ENCODE measurements at places on chromosomes 12 and 14. TPM values are rescaled to one million over a fixed set of nuclear protein-coding genes. Genes with fewer than 3 reads are reported as not detected.
A peak's percentile ranks its signal among the peaks of the same experiment; 100 is the strongest.

DNA sequence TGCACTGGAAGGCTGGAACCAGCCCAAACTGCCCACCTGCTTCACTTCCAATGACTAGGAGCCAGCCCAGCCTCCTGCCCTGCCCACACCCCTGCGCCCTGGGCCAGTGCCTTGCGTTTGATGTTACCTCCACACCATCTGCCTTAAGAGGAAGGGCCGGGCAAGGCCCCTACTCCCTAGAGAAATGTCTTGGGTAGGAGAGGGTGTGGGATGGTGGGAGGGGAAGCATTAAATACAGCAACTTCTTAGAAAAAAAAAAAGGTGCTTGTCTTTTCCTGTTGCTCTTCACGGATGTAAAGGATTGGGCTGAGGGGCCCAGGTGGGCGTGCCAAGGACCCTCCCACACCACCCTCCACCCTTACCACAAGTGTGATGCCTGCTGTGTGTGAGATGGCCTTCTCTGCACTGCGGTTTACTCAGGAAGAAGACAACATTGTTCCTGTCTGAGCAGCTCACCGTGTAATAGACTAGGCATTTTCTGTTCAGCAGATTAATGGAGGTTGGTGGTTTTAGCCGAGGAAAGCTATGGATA, 99.9 kb downstream of the NINJ2 start:
- no peaks in the 10 kb centered on the region for H3K36me3 ChIP-seq
- H3K4me3 ChIP-seq, result no peak overlapping the region
- H3K4me1 ChIP-seq, result no peaks in the 10 kb centered on the region
- no peak overlapping the region for H3K27ac ChIP-seq
- no peaks in the 10 kb centered on the region for H3K27me3 ChIP-seq

- H3K27me3 ChIP-seq, result no peaks in the 10 kb centered on the region
- no peak for DNase-seq
- H3K27ac ChIP-seq, result no peak overlapping the region
- H3K36me3 ChIP-seq, result no peaks in the 10 kb centered on the region
- H3K4me1 ChIP-seq, result no peaks in the 10 kb centered on the region
Measured at GRCh38 chr12:37548266-37548805, 768.2 kb upstream of the ALG10B start.

DNA sequence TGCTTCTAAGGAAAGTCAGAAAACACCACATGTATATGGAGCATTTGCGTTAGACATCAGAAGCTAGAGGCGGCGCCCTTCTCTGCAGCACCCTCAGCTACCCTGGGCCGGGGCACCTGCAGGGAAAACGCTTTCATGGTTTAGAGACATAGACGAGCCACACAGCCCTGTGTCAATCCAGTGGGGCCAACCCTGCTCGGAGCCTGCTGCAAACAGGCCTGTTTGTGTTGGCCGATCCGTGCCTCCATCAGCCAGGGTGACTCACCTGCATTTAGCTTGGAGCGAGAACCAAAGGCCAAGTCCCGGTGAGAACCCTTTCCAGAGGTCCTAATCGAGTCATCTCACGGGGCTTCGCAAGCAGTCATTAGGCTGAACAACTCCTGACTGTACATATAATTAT, 19.5 kb upstream of the FZD10 start:
- H3K27ac ChIP-seq, result no peak overlapping the region
- H3K4me1 ChIP-seq, result no peaks in the 10 kb centered on the region
- H3K4me3 ChIP-seq, result no peak overlapping the region
- H3K36me3 ChIP-seq, result no peaks in the 10 kb centered on the region

GRCh38 chr14:101481557-101481956, 79.7 kb upstream of the DIO3 start:
- peaks cover 50% of the 10 kb centered on the region for H3K4me1 ChIP-seq
- no peaks in the 10 kb centered on the region for H3K27me3 ChIP-seq
- no peak overlapping the region for H3K4me3 ChIP-seq
- no peaks in the 10 kb centered on the region for H3K36me3 ChIP-seq
- peak overlapping the region; percentile 94 for H3K27ac ChIP-seq
- DNase-seq, result no peak

DNA sequence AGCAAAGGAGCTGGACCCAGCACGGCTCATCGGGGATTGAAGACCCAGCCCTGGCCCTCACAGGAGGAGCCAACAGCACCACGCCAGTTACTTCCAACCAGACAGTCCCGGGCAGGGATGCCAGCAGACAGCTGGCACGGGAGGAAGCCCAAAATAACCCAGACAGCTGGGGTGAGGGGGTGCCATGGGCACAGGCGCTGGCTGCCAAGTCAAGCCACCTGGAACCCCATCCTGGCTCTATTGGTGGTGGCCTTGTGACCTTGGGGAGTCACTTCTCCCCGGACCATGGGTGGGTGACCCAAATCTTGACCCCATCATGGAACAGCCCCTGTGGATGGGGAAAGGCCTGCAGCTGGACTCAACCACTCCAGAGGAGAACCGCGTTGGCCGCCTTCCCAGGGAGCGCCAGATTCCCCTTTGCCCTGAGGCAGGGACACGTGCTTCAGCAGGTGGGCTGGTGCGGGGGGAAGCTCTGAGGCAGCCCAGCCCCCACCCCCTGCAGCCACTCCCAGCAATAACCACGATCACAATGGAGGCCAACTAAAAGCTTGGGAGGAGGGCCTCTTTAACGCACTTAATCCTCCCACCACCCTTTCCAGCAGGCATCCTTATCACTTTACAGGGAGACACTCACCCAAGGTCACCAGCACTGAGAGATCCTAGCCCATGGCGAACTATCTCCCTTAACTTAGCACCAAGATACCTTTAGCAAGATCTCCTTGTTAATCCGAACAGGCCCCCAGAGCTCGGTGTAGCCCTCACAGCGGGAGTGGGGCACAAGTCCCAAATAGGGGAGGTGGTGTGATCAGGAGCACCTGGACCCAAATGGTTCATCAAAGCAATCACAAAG, 4.7 kb upstream of the RHOF start:
- DNase-seq, result peak; percentile 62
- peaks cover 68% of the 10 kb centered on the region for H3K4me1 ChIP-seq
- H3K27ac ChIP-seq, result peak overlapping the region; percentile 99
- no peaks in the 10 kb centered on the region for H3K27me3 ChIP-seq

DNA sequence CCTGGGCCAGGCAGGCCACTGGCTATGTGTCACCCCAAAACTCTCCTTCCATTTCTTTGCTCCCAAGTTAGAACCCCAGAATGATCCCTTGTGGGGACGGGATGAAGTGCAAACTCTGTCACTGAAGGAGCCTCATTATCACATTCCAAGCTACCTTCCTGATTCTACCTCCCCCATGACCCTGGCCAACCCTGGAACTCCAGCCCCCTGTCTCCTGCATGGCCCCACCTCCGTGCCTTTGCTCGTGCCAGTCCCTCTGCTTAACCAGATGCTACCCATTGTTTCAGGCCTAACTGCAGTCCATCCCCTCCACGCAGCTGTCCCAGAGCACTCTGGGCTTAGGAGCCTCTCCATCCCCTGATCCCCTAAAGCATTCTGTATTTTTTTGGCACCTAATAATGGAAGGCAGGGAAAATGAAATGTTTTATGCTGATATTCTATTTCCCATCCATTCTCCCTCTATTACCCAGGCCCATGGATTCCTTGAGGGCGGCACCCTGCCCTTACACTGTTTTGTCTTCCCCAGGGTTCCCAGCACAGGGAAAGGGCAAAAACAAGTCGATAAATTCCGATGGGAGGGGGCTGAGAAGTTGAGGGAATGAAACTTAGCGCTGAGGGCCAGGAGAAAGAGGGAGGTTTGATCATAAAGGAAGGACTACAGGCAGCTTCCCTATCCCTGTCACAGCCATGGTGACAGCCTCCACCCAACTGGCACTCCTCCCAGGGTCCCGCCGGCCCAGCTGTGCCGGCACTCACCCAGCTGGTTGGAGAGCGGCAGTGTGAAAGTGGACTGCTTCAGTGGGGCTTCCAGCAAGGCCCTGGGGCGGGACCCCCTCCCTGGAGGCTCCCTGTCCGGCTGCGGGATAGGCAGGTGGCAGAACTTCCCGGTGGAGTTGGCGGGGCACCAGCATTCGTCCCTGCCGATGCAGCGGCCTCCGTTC, 58.1 kb downstream of the ISCA2 start:
- no peaks in the 10 kb centered on the region for H3K36me3 ChIP-seq
- H3K27me3 ChIP-seq, result no peaks in the 10 kb centered on the region
- peaks cover 14% of the 10 kb centered on the region for H3K4me1 ChIP-seq
- H3K4me3 ChIP-seq, result no peak overlapping the region
- DNase-seq, result no peak

DNA sequence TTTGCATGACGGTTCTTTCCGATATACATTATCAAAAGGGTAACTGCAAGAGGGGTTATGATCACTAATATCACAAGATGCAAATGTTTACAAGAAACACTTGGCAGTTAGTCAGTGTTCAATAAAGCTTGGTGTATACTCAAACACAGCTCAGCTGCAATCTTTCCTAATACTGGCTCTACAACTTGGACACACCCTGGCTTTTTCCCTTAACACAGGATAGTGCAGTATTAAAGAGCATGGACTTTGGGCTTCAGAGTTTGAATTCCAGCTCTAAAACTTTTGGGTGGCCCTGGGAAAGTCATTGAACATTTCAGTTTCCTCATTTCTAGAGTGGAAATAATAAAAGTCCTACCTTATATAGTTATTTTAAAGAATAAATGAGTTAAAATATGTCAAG, 107.0 kb downstream of the HECTD4 start:
- no peak for DNase-seq
- H3K27ac ChIP-seq, result no peak overlapping the region
- H3K36me3 ChIP-seq, result peaks cover 8% of the 10 kb centered on the region
- H3K4me3 ChIP-seq, result no peak overlapping the region
- no peaks in the 10 kb centered on the region for H3K4me1 ChIP-seq
- H3K27me3 ChIP-seq, result no peaks in the 10 kb centered on the region

GRCh38 chr12:60752589-60752988, 1156.8 kb downstream of the SLC16A7 start:
- no peaks in the 10 kb centered on the region for H3K36me3 ChIP-seq
- no peak for DNase-seq
- H3K27ac ChIP-seq, result no peak overlapping the region
- H3K27me3 ChIP-seq, result no peaks in the 10 kb centered on the region
- H3K4me3 ChIP-seq, result no peak overlapping the region
- no peaks in the 10 kb centered on the region for H3K4me1 ChIP-seq

DNA sequence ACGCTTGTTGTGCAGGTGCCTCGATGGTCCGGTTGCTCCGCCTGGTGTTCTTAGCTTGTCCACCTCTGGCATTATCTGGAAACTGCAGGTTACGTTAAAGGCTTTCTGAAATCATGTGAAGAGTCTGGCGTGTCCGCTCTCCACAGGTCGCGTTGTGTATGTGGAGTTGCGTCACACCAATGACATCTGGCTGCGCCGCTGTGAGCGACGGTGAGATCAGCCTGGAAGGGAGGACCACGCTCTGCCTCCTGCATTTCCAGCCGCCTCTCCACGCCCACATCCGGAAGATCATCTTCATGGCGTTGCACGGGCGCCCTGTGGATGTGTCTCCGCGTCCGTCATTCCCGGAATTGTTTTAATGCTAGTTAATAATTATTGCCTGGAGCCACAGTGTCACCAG, 50.6 kb upstream of the GALNT9 start:
- DNase-seq, result no peak
- no peaks in the 10 kb centered on the region for H3K4me1 ChIP-seq
- peaks cover 75% of the 10 kb centered on the region for H3K27me3 ChIP-seq
- no peak overlapping the region for H3K4me3 ChIP-seq
- no peaks in the 10 kb centered on the region for H3K36me3 ChIP-seq

- H3K27me3 ChIP-seq, result no peaks in the 10 kb centered on the region
- H3K27ac ChIP-seq, result no peak overlapping the region
- H3K4me1 ChIP-seq, result no peaks in the 10 kb centered on the region
- no peaks in the 10 kb centered on the region for H3K36me3 ChIP-seq
- no peak overlapping the region for H3K4me3 ChIP-seq
- DNase-seq, result no peak
Measured at GRCh38 chr14:31692376-31692781, 131.2 kb downstream of the NUBPL start.

GRCh38 chr12:107355004-107355565, 261.7 kb upstream of the CRY1 start:
- H3K4me3 ChIP-seq, result no peak overlapping the region
- H3K4me1 ChIP-seq, result peaks cover 60% of the 10 kb centered on the region
- no peaks in the 10 kb centered on the region for H3K36me3 ChIP-seq

DNA sequence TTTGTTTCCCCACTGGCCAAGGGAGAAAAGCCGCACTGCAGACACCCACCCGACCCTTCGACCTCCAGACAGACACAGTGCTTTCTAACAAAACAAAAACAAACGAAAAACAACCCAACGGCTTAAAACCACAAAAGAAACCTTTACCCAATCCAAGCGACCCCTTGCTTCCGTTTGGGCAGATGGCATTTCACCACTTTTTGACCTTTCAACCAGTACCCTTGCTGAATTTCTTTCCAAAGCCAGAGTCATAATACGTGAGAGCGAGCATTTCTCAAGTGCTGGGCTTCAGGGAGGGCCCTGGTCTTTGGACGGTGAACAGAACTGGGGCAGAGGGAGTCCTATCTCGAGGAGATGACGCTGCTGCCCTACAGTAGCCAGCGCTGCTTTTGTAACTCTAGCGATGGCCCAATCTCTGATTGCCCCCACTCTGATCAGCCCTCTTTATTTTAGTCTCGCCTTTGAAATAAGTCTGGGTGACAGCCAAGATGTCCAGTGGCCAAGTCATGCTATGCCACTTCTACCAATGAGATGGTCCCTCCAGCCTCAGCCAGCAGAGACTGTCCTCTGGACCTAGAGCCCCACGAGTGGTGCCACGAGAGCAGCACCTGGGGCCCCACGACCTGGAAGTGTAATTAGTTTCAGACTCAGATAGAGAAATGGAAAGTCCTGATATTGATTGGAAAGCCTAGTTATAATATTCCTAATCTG, 21.9 kb upstream of the ADIPOR2 start:
- H3K27me3 ChIP-seq, result no peaks in the 10 kb centered on the region
- DNase-seq, result no peak
- no peak overlapping the region for H3K4me3 ChIP-seq
- no peaks in the 10 kb centered on the region for H3K36me3 ChIP-seq

DNA sequence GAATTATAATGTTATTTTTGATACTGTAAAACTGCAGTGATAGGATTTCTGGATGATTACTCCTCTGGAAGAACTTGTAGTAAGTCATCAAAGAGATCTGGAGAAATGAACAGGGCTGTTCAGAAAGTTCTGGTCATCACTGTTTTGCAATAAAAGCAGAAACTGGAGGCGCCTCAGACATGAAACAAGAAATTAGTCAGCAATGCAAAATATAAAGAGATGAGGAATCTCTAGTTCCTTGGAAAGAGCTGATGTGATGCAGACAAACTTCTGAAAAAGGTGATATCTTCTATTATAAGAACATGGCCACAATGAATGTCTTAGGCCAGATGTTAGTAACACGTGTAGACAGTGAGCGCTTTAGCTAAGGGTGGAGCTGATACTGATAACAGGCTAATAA, 9.5 kb downstream of the ACIN1 start:
- DNase-seq, result no peak
- no peak overlapping the region for H3K4me3 ChIP-seq
- H3K27me3 ChIP-seq, result no peaks in the 10 kb centered on the region
- H3K36me3 ChIP-seq, result peaks cover 77% of the 10 kb centered on the region
- no peak overlapping the region for H3K27ac ChIP-seq

The B4GALNT3 gene
- total RNA-seq, result 3.7 TPM

The TNFAIP2 gene
- 80.7 TPM for total RNA-seq

The CHGA gene
- total RNA-seq, result not detected

The CLEC12A gene
- not detected for total RNA-seq

The CCDC184 gene
- not detected for total RNA-seq

The PIP4P1 gene
- 32.9 TPM for total RNA-seq

The SERPINA9 gene
- not detected for total RNA-seq
